ENCODE measurements at places on chromosomes 5 and 9.

DNA sequence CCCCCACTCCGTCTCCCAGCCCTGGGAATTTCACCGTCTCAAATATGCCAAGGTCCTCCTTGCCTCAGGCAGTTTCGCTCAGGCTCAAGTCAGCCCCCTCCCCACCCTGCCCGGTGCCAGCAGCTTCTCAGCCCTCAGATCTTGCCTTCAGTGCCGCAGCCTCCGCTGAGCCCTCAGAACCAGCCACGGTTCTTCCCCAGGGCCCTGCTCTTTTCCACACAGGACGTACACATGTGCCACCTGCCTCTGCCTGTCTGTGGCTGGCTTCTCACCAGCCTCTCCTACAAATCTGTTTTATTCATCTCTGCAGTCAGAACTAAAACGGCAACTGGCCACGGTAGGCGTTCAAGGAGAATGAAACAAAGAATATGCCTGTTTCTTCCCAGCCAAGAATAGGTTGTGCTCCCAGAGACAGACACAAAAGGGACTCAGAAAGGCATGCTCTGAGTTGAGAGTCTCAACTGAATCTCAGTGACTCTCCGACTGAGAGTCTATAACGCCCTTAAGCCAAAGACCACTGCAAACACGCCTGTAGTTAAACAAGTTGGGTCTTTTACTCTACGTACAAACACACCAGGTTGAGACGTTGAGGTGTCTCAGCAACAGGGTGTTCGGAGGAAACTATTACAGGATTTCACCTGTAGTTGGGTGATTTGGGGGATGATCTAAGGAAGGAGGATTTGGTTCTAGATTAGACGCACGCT lies 10.6 kb upstream of the GRIN1 start:
- DNase-seq = no peak

- DNase-seq = no peak
These were observed 9.3 kb upstream of the ROPN1L start for GRCh38 chr5:10432059-10433008.

GRCh38 chr9:35279946-35280345 lies 118.1 kb downstream of the UNC13B start:
- no peak for DNase-seq

GRCh38 chr5:148913985-148914431 lies 87.6 kb downstream of the ADRB2 start:
- no peak for DNase-seq

DNA sequence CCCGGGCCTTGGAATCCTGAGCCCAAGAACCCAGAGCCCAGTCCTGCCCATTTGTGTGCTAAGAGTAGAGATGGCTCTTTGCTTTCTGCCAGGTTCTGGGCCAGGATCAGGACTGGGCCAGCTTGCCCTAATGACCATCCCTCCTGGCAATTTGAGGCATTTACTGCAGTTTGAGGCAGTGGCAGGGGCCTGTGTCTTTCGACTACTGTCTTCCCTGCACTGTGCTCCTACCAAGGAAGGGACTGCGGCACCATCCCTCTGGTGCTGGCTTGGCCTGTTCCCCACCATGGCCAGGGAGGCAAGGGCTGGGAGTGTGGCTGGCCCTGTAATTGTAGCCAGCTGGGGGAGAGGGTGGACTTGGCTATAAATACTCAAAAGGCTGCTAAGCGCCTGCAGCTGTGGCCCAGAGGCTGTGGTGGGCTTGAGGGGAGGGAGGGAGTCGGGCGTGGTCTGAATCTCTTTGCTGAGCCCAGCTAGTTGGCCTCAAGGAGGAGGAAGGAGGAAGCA lies 4.6 kb downstream of the ENHO start:
- DNase-seq = no peak

GRCh38 chr9:99848447-99848846 lies 26.8 kb downstream of the NR4A3 start:
- DNase-seq = no peak

GRCh38 chr5:132812781-132813598 lies at the start of gene SOWAHA:
Gene SOWAHA (plus strand): TSS chr5:132813302. CDS start chr5:132813622, 320 bp downstream.
- no peak for DNase-seq

- peak; percentile 58 for DNase-seq
These were observed 272.7 kb upstream of the PANK3 start for GRCh38 chr5:168851902-168852321.

DNA sequence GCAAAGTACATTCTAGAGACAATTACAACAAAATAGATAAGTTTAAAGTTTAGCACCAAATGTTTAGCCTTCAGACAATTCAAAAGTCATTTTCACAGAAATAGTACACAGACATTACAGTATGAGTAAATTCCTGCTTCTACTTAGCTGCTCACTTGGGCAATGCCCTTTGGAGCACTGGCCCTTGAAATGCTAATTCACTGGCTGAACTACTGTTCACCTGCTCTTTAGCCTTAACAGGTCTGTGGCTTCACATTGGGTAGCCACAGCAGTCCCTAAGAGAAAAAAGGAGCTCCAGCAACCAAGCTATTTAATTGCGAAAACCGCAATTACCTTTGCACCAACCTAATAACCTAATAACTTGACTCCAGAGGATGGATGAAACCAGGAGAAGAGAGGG lies 916.2 kb upstream of the DMAC1 start:
- no peak for DNase-seq

DNA sequence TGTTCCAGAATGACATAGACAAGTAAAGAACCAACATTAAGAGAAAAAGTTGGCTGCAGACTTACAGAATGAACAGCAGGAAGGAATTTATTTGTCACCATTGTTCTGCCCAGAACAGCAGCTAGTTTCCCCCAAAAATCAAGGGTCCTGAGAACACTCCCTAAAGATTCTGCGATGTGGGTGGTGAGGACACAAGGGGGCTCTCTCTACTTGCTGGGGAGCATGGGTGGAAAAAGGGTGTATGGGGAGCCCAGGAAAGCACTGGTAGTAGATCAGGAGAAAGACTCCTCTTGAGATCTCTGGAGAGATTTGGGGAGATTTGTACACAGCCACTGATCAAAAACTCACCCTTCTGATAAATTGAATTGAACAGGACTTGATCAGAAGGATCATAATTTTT lies 316.5 kb downstream of the KCTD16 start:
- DNase-seq = no peak

DNA sequence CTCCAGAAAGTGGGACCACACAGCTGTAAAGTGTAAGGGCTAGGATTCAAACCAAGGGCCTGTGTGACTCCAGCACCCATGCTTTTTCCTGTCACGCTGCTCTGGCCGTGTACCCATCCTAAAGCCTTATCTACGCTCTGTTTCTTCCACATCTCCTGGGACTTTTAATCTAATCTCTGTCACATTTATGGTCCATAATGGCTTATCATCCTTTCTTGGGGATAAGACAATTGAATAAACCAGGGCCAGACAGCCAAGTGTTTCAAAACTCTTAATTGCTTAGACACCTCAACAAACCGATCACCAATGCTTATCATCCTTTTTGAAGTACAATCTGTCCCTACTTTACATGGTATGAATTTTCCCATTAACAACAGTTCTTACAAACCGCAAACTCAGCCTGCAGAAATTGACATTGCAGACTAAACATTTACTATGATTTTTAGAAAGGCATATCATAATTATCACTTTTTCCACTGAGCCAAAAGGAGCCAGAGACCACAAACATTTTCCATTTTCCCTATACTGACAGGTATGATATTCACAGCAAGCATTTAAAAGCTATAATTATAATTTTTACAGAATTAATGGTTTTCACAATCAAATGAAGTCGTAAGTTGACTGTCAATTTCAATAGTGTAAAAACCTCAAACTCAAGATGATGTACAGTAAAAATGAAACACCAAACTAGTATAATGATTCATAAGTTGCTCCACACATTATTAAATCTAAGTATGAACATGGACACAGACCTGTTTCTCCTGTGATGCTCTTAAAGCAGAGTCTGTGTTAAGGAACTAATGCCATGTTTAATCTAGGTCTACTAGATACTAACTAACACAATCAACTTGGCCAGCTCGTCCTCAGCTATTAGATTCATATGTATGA lies 99.5 kb downstream of the FBXW11 start:
- DNase-seq = no peak

- DNase-seq = no peak
These were observed 143.9 kb upstream of the FBN2 start for GRCh38 chr5:128681764-128682592.

- peak; percentile 65 for DNase-seq
These were observed 92.4 kb downstream of the ARL15 start for GRCh38 chr5:54217826-54218503.

DNA sequence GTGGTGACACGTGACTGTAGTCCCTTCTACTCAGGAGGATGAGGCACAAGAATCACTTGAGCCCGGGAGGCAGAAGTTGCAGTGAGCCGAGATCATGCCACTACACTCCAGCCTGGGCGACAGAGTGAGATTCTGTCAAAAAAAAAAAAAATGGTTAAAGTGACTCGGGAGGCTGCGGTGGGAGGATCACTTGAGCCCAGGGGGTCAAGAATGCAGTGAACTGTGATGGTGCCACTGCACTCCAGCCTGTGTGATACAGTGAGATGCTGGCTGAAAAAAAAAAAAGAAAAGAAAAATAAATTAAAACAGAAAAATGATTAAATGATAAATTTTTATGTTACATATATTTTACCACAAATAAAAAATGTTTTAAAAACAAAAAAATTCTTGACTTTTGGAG lies 51.9 kb downstream of the KLF4 start:
- DNase-seq = no peak

DNA sequence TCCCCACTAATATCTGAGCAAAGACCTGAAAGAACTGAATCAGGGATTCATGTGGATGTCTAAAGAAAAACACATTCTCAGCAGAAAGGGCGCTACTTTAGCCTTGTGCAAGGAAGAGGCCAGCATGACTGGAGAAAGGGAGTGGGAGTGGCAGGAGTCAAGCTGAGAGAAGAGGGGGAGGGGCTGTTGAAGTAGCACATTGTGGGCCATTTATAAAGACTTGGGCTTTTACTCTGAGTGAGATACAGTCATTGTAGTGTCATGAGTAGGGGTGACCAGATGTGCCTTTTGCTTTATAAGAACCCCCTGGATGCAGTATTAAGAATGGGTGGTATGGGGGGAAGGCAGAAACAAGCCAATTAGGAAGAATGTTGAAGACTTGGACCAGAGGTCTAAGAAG lies 452.8 kb downstream of the ENC1 start:
- no peak for DNase-seq

DNA sequence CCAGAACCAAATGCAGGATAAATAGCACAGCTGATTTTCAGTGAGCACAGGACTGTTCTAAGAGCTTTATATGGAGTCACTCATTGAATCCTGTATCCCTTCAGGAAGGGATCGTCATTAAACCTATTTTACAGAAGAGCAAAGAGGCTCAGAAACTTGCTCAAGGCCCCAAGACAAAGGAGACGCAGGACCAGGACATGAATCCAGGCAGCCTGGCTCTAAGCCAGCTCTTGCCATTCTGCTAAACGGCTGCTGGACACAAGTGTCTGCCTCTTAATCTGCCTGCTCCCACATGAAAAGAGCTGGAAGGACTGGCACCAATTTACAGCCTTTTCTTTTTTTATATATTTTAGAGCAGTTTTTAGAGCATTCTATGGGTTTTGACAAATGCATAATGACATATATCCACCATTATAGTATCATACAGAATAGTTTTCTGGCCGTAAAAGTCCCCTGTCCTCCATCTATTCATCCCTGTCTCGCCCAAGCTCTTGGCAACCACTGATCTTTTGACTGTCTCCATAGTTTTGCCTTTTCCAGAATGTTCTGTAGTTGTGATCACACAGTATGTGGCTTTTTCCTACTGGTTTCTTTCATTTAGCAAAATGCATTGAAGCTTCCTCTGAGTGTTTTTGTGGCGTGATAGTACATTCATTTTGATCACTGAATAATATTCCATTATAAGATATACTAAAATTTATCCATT lies 37.5 kb downstream of the RETREG1 start:
- no peak for DNase-seq

DNA sequence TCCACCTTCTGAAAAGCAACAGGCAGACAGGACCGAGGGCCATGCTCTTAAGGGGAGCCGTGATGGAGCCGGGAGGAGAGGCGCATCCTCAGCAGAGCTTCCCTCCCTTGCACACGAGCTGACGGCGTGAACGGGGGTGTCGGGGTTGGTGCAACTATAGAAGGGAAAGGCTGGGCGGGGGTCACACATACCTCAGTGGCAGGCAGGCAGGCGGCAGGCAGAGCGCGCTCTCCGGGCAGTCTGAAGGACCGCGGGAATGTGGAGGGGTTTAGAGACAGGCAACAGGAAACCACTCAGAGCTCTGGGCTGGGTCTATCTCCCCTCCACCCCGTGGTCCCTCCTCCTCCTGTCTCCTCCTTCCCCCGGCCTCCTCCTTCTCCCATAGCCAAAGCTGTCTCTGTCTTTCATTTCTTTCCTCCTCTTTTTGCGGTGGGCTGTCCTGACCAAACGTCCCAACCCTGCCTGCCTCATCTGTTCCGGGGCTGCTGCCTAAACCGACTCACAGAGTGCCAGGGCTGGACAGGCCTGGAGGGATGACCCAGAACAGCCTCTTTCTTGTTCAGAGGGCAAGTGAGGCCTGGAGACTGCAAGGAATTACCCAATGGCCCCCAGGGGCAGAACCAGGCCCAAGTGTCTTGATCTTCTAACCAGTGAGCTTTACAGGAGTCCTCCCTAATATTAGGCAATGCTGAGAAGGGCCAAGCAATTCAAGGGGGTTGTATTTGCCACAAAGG lies at the start of gene SPARC:
Gene SPARC (minus strand): TSS at position 242 of the 734 bp plus-strand sequence. CDS start 10,727 bp downstream, outside the sequence.
- DNase-seq = no peak

GRCh38 chr9:5470122-5470521 lies 19.8 kb downstream of the CD274 start:
- DNase-seq = no peak

DNA sequence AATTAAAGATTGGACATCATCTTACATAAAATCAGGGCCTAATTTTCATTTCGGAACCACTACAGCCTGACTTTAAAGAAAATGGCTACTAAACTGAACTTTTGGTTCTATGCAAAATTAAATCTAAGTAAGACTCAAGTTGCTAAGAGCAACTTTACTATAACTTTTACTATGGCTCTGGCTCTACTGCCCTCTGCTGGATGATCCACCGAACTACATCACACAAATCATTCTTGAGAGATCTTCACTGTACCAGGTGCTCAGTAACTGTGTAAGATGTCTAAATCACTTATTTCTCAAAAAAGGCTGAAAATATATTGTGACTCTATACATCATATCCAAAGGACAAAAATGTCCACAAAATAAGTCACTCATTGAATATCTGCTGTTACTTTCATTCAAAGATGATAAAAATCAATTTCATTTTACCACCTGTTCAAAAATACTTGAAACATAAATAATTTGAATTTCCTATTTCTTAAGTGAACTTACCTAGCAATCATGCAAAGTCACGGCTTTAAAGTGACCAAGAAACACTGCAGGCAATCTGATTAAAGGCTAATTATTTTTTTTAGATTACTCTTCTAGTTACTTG lies 13.5 kb downstream of the MOCS2 start:
- DNase-seq = peak; percentile 36

- no peak for DNase-seq
These were observed 164.5 kb downstream of the SPATA31D1 start for GRCh38 chr9:82153032-82153431.

GRCh38 chr5:58751222-58751837 lies 168.5 kb downstream of the RAB3C start:
- no peak for DNase-seq

- DNase-seq = no peak
These were observed 102.9 kb upstream of the SHB start for GRCh38 chr9:38171926-38172325.

- no peak for DNase-seq
These were observed 4.1 kb downstream of the LRSAM1 start for GRCh38 chr9:127455324-127455992.

GRCh38 chr9:129283291-129283691 lies 105.2 kb upstream of the IER5L start:
- DNase-seq = no peak

Data from right renal cortex interstitium (tissue), 3 donors.